Activated B cell treated with CpG ODN at 0.5 μM for 24 hours (primary cell): ENCODE measurements at places on chromosomes 6 and 20.

- no peak for DNase-seq
Observed at GRCh38 chr6:52317841-52318581, 33.5 kb upstream of the MCM3 start.

GRCh38 chr6:87558446-87558845, 31.3 kb downstream of the RARS2 start:
- no peak for DNase-seq

GRCh38 chr20:60581606-60582115, 623.4 kb downstream of the CDH26 start:
- DNase-seq: no peak

GRCh38 chr6:6333501-6333900, 13.0 kb upstream of the F13A1 start:
- no peak for DNase-seq

DNA sequence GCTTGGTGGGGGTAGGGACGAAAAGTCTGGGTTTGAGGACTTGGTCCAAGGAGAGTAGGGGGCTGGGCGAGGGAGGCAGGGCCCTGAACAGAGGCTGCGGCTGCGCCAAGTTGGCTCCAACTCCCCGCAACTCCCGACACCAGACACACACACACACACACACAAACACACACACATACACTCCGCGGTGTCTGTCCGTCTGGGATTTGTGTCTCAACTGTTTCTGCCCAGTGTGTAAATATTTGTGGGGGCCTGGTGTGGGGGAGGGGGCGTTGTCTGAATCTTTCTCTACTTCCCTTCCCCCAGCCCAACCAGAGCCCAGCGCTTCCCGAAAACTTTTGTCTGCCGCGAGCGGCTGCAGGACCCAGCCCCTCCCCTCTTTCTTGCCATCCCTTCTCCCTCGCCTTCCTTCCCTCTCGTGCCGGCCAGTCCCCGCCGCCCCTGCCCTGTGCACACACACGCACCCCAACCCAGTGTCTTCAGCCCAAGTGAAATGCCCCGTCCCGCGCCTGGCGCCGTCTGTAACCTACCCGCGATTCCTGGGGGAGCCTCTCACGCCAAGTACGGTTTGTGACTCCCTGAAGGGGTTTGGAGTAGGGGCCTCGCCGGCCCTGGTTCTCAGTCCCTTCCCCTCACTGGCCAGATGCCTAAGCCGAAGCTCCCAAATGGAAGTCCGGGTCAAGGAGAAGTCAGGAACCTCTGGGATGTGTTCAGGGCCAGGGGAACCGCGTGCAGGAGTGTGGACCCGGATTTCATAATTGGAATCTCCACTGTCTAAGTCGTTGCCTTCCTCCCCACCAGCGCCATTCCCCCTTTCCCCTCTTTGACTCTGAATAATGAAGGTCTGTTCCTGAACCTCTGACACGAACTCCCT, 904 bp downstream of the MDFI start:
- no peak for DNase-seq

DNA sequence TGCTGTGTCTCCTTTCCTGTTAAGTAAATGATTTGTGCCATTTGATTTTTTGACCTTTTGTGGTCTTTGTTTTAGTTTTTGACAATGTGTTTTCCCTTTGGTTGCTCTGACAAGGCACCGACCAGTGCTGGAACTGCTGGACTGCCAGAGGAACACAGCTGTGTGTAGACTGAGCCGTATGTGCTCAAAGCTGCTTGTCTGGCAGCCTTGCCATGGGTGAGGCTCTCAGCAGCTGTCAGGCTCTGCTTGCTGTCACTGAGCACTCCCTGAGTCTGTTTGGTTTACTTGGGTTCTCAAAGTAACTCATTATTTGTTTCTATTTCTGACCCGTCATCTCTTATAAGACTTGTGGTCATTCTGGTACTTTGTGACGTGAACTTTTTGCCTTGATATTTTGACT, 15.1 kb upstream of the SNRPB start:
- DNase-seq: no peak

DNA sequence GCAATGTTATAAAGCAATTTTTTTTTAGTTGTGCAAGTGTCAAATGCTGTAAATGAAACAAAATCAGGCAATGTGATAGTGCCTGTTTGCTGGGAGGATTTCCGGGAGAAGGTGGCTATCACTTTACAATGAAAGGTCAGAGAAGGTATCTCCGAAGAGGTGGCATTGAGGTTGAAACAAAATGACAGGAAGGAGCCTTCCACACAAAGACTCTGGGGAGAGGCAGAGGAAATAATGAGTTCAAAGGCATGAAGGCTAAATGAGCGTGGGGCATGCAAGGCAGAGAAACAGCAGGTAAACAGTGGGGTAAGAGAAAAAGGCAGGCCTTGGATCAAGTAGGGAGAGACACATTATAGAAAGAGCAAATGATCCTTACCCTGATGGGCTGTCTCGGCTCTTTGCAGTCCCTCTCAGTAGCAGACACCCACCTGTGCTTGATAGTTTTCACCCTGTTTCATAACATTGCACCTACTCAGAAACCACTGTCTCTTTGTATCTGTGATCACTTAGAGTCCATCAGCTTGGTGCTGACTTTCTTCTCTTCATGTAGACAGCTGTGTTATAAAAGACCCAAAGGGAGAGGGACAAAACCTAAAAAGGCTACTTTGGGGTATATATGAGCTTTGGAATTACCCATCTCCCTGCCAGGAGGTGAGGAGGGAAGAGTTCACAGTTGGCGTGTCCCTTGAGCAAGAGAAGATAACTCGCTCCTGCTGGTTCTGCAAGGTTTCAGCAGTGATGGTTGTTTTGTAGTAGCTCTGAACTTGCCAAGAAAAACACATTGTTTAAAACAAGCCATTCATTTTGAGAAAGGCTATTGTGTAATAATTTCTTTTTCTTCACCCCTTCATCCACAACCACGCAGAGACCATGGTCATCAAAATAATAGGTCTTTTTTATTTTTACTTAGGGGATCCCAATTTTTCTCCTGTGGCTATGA, 22.3 kb downstream of the NRN1 start:
- no peak for DNase-seq

GRCh38 chr20:32789896-32790750, 27.9 kb downstream of the DNMT3B start:
- DNase-seq: peak; percentile 46

DNA sequence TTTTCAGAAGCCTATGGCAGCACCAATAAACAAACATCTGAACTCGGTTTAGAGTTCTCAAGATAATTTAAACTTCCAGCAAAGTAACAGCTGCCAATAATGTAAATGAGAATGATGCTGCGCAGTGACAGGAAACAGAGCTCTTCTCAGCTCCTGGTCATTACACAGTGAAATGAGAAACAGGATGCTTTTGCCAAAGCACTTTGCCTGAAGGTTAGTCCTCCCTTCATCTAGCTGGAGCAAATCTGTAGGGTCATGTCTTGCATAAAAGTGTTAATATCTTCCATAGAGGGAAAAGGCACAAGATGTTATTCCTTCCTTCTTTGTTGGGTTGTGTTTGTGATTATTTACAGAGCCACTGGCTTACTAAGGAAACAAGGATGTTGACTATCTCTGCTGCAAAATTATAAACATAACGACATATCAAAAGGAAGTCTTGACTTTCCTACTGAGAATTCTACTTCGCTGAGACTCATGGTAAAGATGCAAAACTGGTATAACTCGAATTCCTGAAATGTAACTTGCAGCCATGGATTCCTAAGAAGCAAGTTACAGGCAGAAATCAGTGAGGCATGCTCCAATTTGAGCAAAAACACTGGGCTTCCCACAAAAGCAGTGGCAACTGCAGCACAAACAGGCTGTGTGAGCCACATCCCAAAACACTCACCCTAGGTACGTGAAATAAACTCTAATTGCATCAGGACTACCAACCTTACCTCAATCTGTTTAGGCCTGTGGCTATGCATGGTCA, 102.5 kb upstream of the BEND6 start:
- no peak for DNase-seq

GRCh38 chr6:27757307-27757706, 154.9 kb downstream of the OR2B2 start:
- DNase-seq: peak; percentile 29
